Stimulated activated memory B cell treated with anti-CD40 and anti-IgM and Interleukin-4, amounts not matched to agents 10 μg/mL and 1 μg/mL and 100 μg/mL, for 72 hours (primary cell): ENCODE measurements at places on chromosomes 3 and 15.

DNA sequence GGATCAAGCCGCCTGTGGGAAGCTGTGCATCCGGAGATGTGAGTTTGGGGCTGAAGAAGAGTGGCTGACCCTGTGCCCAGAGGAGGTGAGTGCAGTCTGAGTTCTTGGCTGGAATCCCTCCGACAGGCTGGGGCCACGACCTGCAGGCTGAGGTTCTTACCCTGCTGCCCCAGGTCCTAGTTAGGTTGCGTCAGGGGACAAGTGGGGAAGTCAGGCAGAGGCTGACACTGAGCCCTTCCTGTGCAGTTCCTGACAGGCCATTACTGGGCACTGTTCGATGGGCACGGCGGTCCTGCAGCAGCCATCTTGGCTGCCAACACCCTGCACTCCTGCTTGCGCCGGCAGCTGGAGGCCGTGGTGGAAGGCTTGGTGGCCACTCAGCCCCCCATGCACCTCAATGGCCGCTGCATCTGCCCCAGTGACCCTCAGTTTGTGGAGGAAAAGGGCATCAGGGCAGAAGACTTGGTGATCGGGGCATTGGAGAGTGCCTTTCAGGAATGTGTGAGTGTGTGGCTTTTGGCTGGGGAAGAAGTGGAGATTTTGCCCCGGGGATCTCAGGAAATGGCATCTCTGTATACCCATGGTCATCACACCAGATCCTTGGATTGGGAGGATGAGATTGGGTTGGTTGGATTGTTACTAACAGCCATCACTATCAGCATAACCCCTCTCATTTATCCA, 1.3 kb downstream of the PPM1M start:
- ATAC-seq: no peak

- ATAC-seq: no peak
Measured at GRCh38 chr15:57562196-57562769, 29.4 kb upstream of the MYZAP start.

- no peak for ATAC-seq
Measured at GRCh38 chr3:15071699-15072098, 6.6 kb upstream of the MRPS25 start.

DNA sequence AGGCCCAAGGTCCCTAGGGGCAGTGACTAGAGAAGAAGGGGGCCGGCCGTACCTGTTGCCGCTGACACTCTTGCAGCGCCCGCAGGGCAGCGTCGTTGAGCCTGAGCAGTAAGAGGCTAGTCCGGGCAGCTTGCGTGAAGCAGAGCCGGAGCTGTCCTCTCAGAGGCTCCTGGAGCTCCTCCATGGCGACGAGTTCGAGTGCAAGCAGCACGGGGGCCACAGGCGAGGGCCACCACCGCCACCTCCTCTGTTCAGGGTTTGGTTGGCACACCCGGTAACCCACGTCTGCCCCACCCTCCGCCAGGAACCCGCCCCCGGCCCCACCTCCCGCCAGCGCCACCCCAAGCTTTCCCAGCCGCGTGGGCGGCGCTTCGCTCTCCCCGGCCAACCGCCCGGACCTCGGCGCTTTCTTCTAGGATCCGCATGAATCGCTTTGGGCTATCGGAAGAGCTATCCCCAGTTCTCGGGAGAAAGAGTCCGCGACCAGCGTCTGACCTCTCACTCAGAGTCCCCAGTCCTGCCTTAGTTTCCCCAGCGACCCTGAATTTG, at the start of gene ELL3:
Gene ELL3 (minus strand): TSS at position 249 of the 549 bp plus-strand sequence. CDS start 65 bp downstream, at position 184.
- peak; percentile 87 for ATAC-seq

DNA sequence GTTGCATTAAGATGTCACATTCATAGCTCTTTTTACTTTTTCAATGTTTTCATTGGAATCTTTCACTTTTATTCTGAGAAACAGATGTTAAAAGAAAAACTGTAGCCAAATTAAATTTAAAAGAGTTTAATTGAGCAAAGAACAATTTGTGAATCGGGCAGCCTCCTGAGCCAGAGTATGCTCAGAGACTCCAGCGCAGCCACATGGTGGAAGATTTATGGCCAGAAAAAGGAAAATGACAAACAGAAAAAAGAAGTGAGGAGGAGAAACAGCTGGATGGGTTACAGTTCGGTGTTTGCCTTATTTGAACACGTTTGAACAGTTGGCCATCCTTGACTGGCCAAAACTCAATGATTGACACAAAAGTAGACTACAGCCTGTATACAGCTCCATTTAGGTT, 33.8 kb upstream of the RAB11A start:
- ATAC-seq: no peak

GRCh38 chr3:167653760-167654159, at the start of gene WDR49:
TSS of gene WDR49 (minus strand) at chr3:167653942. CDS start at chr3:167653425, 517 bp downstream.
- no peak for ATAC-seq

GRCh38 chr3:71816767-71817156, 31.8 kb upstream of the PROK2 start:
- ATAC-seq: no peak

GRCh38 chr15:59349680-59350420, 22.8 kb downstream of the MYO1E start:
- peak; percentile 54 for ATAC-seq

DNA sequence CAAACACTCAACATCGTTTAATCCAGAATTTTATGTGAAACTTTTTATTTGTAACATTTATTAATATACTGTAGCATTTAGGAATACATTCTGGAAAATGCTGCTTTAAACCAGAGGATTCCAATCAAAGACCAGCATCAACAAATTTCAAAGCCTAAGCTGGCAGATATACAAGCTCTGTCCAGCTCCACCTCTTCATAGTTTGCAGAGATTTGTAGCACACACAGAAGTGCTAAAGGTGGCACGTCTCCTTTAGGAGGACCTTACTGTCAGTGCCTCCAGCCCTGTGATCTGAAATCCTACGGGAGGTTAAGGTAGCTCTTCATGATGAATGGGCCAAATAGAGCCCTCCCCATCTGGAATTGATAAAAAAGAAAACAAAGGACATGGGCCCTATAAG, 329.7 kb upstream of the NECTIN3 start:
- no peak for ATAC-seq

DNA sequence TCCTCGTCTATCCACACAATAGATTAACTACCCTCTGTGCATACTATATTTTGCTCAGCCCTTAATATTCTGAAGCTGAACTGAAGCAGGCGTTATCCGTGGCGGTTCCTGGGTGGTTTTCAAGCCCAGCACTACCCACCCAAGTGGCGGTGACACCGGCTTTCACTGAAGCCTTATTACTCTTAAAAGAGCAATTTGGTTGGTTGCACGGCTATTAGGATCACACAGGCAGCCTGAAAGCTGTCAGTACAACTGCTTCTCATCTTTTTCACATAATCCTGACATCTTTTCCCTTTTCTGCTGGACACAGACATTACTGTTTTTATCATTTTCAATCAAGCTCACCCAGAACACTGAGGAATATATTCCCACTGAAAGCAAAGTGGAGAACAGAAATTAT, 525.3 kb upstream of the ZNF717 start:
- ATAC-seq: no peak

DNA sequence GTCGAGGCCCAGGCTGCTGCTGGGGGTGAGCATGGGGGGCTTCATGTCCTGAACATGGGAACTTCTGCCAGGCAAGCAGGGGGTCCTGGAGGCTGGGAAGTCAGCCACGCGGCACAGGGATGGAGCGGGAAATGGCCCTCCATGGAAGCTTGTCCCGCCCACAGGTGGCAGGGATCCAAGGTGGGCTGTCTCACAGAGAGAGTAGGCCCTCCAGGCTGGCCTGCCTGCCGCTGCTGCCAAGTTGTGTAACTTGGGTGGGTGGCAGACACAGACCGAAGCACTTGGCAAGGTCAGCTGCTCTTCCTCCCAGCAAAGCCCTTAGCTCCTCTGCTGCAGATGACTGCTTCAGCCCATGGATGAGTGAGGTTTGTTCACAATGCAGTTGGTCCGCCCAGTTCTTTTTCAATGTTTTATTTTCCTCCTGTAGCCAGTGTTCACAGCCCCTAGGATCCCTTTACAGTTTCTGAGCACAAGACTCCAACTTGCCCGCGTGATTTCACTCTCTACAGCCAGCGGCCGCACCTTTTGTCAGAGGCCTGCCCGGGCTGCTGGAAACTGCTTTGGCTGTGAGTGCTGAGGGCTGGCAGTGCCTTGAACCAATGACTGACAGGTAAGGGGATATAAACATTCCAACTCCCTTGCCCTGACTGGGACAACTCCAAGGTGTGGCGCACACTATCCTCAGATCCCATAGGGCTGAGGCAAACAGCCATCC, 26.7 kb downstream of the HCN4 start:
- no peak for ATAC-seq

DNA sequence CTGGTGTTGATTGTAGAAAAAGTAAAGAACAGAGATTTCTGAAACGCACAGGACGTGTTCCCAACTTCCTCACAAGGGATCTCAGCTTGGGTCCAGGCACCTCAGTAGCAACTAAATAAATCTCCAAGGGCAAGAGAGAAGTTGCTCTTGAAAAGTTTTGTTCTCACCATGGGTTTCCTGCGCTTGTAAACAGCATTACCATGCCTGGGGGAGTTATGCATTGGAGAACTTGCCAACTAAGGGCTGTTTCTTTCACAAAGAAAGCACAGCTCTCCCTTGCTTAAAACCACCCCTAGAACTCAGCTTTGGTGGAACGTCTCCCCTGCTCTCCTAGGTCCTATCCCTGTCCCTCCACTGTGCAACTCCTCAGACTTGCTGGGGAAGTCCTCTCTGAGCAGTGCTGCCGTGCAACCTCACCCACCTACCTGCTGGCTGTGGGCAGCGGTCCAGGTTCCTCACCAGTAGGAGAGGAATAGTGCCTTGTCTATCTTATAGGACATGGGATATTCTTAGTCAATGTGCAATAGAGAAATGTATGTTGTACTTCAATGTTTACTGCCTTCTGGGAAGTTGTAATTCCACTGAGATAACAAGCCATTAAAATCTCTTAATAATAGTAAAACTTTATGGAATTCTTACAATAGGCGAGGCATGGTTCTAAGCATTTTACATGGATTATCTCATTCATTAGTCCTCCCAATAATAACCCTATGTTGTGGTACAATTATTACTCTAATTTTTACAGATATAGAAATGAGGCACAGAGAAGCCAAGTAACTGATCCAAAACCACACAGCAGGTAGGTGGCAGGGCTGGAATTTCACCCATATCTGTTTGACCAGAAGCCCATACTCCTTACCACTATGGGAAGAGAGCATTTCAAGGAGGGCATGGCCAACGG, 51.5 kb downstream of the UMPS start:
- ATAC-seq: no peak

DNA sequence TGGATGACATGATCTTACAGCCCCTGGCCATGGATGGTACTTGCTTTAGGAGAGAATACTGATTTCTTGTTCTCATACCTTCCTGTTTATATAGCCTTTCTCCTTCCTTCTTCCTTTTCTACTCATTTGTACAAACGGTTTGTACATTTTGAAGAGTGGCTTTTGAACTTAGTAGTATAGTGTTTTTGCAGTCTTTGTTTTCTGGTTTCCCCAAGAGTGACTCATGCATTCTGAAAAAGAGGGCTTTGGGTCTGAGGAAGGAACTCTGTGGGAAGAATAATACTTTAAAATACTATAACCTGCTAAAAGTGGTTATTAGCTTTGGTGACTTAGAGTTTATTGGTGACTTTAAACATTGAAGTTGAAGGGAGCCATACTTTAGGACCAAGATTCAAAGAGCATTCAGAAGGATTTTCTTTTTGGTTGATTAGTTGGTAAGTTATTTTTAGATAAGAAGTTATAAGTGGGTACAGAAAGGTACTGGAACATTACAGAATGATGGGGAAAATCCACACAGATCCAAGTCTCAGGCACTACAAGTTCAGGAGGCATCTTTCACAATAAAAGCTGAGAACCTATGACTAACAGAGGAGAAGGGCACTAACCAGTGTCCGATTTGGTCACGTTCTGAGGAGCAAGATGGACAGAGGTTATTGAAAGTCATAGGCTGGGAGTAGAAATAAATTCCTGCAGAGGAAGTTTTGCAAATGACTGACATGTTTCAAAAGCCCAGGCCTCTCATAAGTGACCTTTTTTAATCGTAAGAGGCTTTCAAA, 369.6 kb upstream of the AZI2 start:
- no peak for ATAC-seq

DNA sequence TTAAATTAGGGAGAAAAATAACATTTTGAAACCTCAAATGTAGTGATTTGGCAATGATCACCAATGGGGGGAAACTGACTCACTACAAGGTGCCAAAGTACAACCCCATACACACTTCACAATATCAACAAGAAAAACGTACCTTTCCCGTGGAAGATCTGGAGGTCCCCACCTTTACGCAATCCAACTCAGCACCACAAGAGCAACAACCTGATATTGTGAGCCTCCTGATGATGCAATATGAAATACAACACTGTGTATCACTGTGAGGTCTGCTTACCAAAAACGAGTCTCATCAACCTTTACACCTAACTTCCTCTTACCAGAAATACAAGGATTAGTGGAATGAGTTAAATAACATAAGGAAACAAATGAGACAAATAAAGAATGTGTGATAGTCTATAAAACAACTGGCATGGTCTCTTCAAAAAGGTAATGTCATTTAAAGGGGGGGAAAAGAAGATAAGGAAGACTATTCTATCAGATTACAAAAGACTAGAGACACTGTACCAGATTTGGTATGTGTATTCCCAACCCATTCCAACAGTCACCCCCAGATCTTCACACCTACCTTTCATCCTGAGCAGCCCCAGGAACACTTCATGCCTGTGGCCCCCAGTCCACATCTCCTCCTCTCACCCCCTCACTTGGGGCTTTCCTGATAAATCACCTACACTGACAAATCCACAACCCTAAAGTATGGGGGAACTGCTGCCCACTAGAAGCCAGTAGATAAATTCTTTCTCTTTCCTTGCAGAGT, 27.7 kb downstream of the DLG1 start:
- ATAC-seq: no peak

GRCh38 chr3:24229468-24230221, 265.0 kb downstream of the THRB start:
- ATAC-seq: no peak

- ATAC-seq: no peak
Measured at GRCh38 chr15:73918784-73919183, 7.5 kb upstream of the LOXL1 start.

DNA sequence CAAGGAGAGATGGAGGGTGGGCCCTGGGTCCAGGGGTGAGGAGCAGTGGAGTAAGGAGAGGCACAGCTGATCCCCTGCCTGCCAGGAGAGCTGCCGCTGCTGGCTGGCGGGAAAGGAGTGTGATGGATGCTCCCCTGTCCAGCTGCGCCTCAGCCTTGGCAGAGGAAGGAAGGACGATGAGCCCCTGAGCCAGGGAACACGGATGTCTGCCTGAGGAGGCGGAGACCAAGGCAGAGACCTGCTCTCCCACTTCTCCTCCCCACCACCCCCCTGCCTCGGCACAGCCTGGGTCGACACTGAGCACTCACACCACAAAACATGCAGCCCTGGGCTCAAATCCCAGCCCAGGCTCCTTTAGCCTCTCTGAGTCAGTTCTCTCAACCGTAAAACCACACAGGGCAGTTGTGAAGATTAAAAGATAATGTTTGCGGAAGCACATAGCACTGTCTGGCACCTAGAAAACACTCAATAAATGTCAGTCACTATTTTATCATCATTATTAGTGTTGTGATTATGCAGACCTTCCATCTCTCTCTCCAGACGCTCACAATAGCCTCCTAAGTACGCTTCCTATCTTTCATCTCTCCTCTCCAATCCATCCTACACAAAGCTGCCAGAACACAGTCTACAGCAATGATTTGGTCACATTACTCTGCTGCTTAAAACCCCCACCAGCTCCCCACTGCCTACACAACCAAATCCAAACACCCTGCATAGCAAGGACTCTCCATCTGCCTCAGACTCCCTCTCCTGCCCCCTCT, 52.2 kb downstream of the SEMA5B start:
- ATAC-seq: peak; percentile 66
